Neural crest cell (in vitro differentiated cells): ENCODE measurements at places on chromosomes 11 and 22.
A peak's percentile ranks its signal among the peaks of the same experiment; 100 is the strongest.

DNA sequence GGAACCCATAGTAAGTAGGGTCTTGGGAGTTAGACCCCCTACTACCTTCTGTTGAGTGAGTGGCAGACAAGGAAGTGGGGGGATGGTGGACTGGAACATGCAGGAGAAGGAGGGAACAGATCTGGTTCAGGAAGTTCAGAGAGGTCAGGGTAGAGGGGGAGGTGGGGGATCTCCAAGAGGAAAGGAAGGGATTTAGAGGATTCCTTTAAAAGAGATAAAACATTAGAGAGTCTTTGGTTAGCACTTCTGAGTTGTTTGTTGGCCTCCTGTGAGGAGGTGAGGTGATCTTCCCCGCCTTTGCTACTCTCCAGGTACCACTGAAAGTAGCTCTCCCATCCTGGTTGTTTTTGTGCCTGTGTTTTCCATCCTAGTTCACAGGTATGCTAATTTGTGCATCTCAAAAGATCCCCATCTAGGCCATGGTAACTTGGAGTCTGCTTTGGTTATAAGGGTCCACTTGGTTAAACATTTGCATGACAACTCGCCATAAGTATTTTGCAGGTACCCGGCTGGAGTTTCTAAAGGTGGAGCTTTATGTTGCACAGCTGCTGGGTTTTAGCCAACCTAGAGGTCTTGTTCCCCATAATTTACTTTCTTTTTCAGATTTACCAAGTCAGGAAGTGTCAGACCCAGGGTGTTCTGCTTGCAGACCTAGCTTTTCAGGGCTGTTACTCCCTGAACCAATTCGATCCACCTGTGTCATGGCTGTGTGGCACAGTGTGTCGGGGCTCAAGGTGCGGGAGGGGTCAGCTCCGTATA lies 79.3 kb upstream of the SORL1 start:
- H3K4me1 ChIP-seq, result peaks cover 4% of the 10 kb centered on the region
- H3K27ac ChIP-seq, result no peak overlapping the region
- no peaks in the 10 kb centered on the region for H3K27me3 ChIP-seq

GRCh38 chr22:45819305-45819704 lies 147.7 kb downstream of the ATXN10 start:
- H3K4me1 ChIP-seq, result peaks cover 24% of the 10 kb centered on the region
- peaks cover 21% of the 10 kb centered on the region for H3K36me3 ChIP-seq
- DNase-seq, result no peak
- no peaks in the 10 kb centered on the region for H3K27me3 ChIP-seq
- no peak overlapping the region for H3K4me3 ChIP-seq
- H3K27ac ChIP-seq, result peak overlapping the region; percentile 46

GRCh38 chr11:40841231-40841630 lies 618.2 kb downstream of the LRRC4C start:
- no peak for DNase-seq
- no peaks in the 10 kb centered on the region for H3K27me3 ChIP-seq
- no peak overlapping the region for H3K4me3 ChIP-seq
- no peaks in the 10 kb centered on the region for H3K4me1 ChIP-seq
- H3K27ac ChIP-seq, result no peak overlapping the region

DNA sequence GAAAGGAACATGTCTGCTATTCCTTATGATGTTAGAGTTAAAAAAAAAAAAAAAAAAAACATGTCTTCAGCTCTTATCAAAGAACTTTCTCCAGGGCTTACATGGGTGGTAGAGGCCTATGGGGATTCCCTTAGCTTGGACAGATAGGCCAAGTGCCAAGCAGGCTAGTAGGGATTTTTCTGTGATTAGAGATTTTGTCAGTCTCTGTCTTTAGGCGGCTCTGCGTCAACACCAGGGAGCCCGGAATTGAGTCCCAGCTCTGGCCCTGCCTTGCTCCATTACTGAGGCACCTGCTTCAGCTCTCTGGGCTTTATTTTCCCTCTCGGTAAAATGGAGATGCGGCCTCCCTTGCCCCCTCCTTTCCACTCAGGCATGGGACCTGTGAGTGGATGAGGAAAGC lies 13.1 kb downstream of the CRY2 start:
- no peaks in the 10 kb centered on the region for H3K27me3 ChIP-seq
- no peaks in the 10 kb centered on the region for H3K4me1 ChIP-seq
- H3K4me3 ChIP-seq, result no peak overlapping the region
- H3K36me3 ChIP-seq, result no peaks in the 10 kb centered on the region
- no peak overlapping the region for H3K27ac ChIP-seq

DNA sequence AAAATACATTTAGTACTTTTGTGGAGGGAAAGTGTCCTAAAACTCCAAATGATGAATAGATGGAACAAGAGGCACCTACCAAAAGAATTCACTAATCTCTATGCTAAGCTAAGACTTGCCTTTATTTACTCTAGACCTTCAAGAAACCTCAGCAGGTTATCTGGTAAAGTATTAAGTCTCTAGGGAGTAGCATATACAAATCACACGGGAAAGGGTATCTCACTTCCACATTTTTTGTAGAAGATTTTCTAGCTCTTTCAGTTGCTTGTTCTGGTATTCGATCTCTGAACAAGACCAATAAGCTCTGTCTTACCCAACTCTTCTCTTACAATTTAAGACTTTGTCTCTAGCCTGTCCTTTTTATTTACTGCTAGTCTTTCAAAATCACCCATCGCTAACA lies 18.1 kb upstream of the CADM1 start:
- H3K27me3 ChIP-seq, result no peaks in the 10 kb centered on the region
- H3K4me3 ChIP-seq, result no peak overlapping the region
- no peaks in the 10 kb centered on the region for H3K36me3 ChIP-seq
- no peak overlapping the region for H3K27ac ChIP-seq

DNA sequence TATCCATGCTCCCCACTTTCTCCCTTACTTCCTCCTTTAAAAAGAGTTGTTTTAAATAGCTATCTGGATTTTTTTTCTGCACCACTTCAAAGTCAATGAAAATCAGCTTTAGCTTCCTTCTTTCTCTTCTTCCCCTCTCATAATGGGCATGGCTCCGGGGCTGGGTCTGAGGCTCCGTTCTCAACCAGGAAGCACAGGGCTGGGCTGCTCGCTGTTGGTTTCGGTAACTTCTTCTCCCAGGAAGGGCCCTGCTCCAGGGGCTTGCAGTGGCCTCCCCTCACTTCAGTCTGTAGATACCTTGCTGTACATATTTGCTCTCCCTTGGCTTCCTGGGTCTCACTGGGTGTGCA lies 23.8 kb downstream of the MICAL2 start:
- H3K36me3 ChIP-seq, result no peaks in the 10 kb centered on the region
- peak overlapping the region; percentile 28 for H3K27ac ChIP-seq
- H3K4me1 ChIP-seq, result peaks cover 15% of the 10 kb centered on the region
- no peak overlapping the region for H3K4me3 ChIP-seq
- DNase-seq, result no peak

DNA sequence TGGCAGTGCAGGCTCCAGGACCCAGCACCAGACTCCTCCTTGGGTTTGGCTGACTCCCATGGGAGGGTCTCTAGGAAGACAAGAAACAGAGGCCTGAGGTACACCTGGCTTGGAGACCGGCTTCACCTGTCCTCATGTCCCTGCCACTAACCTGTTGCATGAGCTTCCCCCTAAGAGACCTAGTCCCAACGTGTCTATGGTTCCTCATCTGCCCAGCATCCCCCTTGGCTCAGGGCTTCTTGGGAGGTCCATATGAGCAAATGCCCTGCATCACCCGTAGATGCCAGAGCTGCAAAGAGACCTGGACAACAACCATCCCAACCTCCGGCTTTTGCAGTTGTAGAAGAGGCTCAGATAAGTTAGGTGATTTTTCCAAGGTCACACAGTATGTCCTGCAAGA lies 123.5 kb downstream of the BUD13 start:
- no peak overlapping the region for H3K4me3 ChIP-seq
- no peaks in the 10 kb centered on the region for H3K27me3 ChIP-seq
- no peak for DNase-seq
- peaks cover 5% of the 10 kb centered on the region for H3K4me1 ChIP-seq
- no peaks in the 10 kb centered on the region for H3K36me3 ChIP-seq

- no peaks in the 10 kb centered on the region for H3K4me1 ChIP-seq
- H3K4me3 ChIP-seq, result no peak overlapping the region
- no peak for DNase-seq
- H3K36me3 ChIP-seq, result no peaks in the 10 kb centered on the region
- H3K27me3 ChIP-seq, result peaks cover under 1% of the 10 kb centered on the region
Observed at GRCh38 chr11:2314525-2315394, 12.9 kb downstream of the TSPAN32 start.

- H3K4me1 ChIP-seq, result peaks cover under 1% of the 10 kb centered on the region
- DNase-seq, result no peak
- H3K27ac ChIP-seq, result no peak overlapping the region
- H3K4me3 ChIP-seq, result no peak overlapping the region
- H3K27me3 ChIP-seq, result no peaks in the 10 kb centered on the region
Observed at GRCh38 chr11:67345920-67346819, 7.2 kb downstream of the POLD4 start.

GRCh38 chr11:11244470-11245080 lies 108.5 kb downstream of the CSNK2A3 start:
- peak overlapping the region; percentile 76 for H3K27ac ChIP-seq
- no peak for DNase-seq
- H3K27me3 ChIP-seq, result peaks cover 17% of the 10 kb centered on the region
- peaks cover 35% of the 10 kb centered on the region for H3K4me1 ChIP-seq

DNA sequence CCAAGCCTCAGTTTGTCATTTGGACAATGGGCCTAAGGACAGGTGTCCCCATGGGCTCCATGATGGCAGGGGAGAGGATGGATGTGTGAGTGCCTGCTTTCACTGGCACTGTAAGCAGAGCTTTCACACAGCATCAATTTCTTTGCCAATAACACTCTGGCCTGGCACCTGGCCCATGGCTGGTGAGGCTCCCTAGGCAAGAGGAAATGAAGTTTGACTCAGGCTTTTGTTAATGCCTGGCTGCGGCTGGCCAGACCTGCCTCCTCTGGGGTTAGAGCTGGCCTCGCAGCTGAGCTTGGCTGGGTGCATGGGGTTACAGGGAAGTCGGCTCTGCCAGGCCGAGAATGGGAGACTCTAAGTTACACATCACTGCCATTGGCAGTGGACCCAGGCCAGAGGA lies 30.0 kb upstream of the SEZ6L start:
- no peaks in the 10 kb centered on the region for H3K36me3 ChIP-seq
- H3K4me3 ChIP-seq, result no peak overlapping the region
- H3K4me1 ChIP-seq, result no peaks in the 10 kb centered on the region
- DNase-seq, result no peak
- H3K27me3 ChIP-seq, result peaks cover 35% of the 10 kb centered on the region

DNA sequence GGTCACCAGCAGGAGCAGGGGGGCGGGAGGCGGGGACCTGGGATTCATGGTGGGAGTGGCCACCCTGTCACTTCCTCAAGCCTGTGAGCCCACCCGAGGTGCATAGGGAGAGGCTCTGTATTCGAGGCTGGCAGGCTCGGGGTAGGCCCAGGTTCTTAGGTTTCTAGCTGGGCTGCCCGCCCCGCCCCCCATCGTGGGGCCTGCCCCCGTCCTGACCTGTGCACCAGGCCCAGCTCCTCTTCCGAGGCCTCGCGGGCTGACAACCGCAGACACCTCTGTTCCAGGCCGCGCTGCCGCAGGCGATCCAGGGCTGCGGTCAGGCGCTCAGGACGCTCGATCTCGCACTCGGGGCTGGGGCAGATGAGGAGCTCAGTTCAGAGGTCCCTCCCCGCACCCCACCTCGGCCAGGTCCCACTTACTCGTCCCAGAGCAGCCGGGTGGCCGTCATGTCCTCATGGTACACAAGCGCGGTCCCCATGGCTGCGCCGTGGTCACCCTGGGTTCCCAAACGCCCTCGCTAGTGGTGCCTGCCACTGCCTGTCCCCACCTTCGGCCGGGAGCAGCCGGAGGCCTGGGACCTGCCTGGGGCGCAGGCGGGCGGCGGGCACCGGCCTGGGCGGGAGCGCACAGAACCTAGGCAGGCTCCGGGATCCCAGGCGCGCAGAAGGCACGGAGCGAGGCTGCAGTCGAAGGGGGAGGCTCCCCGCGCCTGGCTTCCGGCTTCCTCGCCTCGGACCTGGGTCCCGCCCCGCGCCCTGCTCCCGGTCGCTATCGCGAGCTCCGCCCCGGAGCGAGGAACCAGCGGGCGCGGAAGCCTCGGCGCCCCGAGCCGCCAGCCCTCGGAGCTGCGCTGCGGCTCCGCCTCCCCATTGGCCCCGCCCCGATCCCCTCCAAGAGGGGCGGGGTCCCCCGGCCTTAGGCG lies at the start of gene HDAC10:
TSS of gene HDAC10 (minus strand) at position 711 of the 922 bp plus-strand sequence. CDS start at position 478, 233 bp downstream.
- DNase-seq, result peak; percentile 65
- no peaks in the 10 kb centered on the region for H3K27me3 ChIP-seq
- no peaks in the 10 kb centered on the region for H3K36me3 ChIP-seq
- peaks cover 10% of the 10 kb centered on the region for H3K4me1 ChIP-seq
- H3K27ac ChIP-seq, result no peak within 1 kb of the TSS

- peaks cover 5% of the 10 kb centered on the region for H3K36me3 ChIP-seq
- no peak overlapping the region for H3K4me3 ChIP-seq
- H3K4me1 ChIP-seq, result peaks cover 4% of the 10 kb centered on the region
- no peaks in the 10 kb centered on the region for H3K27me3 ChIP-seq
Observed at GRCh38 chr11:66220566-66220935, 47.9 kb upstream of the RAB1B start.

DNA sequence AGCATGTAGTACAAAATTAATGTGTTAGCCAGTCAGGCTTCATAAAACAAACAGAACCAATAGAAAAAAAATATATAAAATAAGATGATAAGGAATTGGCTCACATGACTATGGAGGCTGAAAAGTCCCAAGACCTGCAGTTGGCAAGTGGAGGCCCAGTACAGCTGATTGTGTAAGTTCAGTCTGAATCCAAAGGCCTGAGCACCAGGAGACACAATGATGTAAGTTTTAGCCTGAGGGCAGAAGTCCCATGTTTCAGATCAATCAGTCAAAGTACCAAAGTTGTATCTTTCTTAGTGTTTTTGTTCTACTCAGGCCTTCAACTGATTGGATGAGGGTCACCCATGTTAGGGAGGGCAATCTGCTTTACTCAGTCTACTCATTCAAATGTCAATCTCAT lies 14.3 kb upstream of the OR10D3 start:
- no peaks in the 10 kb centered on the region for H3K36me3 ChIP-seq
- no peak overlapping the region for H3K4me3 ChIP-seq
- H3K27ac ChIP-seq, result no peak overlapping the region
- no peak for DNase-seq
- no peaks in the 10 kb centered on the region for H3K27me3 ChIP-seq

DNA sequence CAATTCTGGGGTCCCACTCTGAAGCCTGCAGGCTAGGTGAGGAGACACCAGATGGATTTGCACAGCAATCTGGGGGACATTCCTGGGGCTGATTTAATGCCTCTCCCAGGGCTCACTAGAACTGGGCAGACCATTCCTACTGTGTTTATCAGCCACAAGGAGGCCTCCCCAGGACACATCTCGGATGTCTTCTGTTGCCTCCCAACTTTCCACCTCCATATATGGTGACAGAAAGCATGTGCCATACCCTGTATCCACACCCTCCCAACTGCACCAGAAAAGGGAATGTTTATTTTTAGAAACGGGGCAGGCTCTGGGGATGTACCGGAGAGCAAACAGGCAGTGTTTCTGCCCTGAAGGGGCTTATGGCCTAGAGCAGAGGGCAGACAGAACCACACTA lies 181.8 kb downstream of the CSNK2A3 start:
- DNase-seq, result no peak
- no peaks in the 10 kb centered on the region for H3K27me3 ChIP-seq
- peaks cover 8% of the 10 kb centered on the region for H3K4me1 ChIP-seq
- no peak overlapping the region for H3K27ac ChIP-seq
- H3K36me3 ChIP-seq, result no peaks in the 10 kb centered on the region

GRCh38 chr11:7353100-7353499 lies 101.4 kb downstream of the SYT9 start:
- H3K36me3 ChIP-seq, result no peaks in the 10 kb centered on the region
- H3K27me3 ChIP-seq, result peaks cover 3% of the 10 kb centered on the region
- H3K4me1 ChIP-seq, result no peaks in the 10 kb centered on the region
- no peak overlapping the region for H3K4me3 ChIP-seq
- no peak overlapping the region for H3K27ac ChIP-seq

- no peaks in the 10 kb centered on the region for H3K36me3 ChIP-seq
- no peak overlapping the region for H3K27ac ChIP-seq
- peak overlapping the region; percentile 38 for H3K4me3 ChIP-seq
Observed at GRCh38 chr11:45664376-45665205, 831 bp downstream of the CHST1 start.
